ENCODE measurements at places on chromosomes 7 and 10.

DNA sequence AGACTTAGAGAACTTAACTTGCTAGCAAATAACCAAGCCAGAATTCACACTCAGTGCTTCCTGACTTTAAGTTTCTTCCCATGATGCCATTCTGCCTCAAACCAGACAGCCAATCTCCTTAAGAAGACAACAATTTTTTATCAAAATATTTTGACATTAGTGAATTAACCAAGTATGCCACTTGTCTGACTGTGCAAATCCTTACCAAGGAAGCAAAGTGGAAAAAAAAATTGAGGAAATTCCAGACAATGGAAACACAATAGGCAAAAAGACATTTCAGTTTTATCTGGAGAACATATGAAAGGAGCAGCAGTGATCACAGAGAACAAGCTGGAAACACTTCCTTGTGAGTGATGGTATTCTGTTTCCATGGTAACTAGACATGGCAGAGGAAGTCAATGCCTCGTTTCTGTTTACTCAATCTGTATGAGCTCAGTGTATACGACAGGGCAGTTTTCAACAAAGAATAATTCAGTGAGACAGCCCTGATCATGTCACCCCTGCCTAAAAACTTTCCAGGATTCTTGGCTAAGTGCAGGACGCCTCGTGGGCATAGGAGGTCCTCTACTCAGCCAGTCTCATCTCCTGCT lies 114.2 kb downstream of the DYNC1I1 start:
- DNase-seq, result no peak

GRCh38 chr10:97086530-97086929 lies 99.2 kb downstream of the SLIT1 start:
- DNase-seq, result no peak

- no peak for DNase-seq
Measured at GRCh38 chr10:19872504-19873271, 56.5 kb downstream of the PLXDC2 start.

- no peak for DNase-seq
Measured at GRCh38 chr7:81573128-81573527, 196.7 kb downstream of the HGF start.

DNA sequence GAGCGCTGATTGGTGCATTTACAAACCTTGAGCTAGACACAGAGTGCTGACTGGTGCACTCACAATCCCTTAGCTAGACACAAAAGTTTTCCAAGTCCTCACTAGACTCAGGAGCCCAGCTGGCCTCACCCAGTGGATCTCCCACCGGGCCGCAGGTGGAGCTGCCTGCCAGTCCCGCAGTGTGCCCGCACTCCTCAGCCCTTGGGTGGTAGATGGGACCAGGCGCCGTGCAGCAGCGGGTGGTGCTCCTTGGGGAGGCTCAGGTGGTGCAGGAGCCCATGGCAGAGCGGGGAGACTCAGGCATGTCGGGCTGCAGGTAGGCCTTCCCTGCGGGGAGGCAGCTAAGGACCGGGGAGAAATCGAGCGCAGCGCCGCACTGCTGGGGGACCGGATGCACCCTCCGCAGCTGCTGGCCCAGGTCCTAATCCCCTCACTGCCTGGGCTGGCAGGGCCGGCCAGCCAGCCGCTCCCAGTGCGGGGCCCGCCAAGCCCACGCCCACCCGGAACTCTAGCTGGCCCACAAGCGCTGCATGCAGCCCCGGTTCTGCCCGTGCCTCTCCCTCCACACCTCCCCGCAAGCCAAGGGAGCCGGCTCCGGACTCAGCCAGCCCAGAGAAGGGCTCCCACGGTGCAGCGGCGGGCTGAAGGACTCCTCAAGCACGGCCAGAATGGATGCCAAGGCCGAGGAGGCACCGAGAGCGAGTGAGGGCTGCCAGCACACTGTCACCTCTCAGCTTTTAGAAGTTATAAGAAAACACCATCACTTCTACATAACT lies 128.9 kb downstream of the ZNF438 start:
- DNase-seq, result no peak

GRCh38 chr7:19210893-19211413 lies 65.7 kb upstream of the FERD3L start:
- DNase-seq, result no peak

DNA sequence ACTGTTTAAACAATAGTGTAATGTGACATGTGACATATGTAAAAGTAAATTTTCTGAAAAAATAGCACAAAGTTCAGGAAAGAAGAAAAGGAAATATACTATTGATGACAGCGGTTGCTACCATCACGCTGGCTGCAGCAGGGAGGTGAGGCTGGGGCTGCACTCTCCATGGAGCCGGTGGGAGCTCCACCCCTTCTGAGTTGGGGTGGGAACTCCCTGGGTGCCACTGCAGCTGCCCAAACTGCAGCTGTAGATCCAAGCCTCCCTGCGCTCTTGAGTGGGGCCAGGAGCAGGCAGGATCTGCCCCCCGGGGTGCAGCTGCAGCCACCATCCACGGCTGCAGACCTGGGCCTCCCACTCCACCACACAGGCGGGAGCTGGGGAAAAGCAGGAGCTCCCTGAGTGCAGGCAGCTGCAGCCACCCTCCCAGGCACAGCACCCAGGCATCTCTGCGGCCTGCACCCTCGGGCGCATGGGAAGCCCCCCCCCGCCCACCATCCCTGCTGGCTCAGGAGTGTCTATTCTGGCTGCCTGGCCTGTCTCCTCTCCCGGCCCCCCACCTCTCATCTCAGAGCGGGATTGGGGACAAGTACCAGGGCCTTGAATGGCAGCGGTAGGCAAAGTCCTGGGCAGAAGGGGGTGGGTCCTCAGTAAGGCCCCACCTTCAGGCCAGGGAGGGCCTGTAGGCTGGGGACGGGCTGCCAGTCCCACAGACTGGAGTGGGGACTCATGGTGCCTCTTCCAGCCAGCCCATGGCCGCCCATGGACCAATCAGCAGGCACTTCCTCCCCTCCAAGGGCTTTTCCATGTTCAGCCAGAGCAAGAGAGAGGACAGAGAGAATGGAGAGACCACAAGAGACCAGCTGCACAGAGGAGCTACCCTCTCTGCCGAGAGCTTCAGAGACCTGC lies 50.1 kb downstream of the TNS3 start:
- no peak for DNase-seq

- DNase-seq, result no peak
Measured at GRCh38 chr10:133364645-133365431, 7.0 kb upstream of the FUOM start.

GRCh38 chr10:44973323-44974081 lies 5.1 kb downstream of the DEPP1 start:
- no peak for DNase-seq

DNA sequence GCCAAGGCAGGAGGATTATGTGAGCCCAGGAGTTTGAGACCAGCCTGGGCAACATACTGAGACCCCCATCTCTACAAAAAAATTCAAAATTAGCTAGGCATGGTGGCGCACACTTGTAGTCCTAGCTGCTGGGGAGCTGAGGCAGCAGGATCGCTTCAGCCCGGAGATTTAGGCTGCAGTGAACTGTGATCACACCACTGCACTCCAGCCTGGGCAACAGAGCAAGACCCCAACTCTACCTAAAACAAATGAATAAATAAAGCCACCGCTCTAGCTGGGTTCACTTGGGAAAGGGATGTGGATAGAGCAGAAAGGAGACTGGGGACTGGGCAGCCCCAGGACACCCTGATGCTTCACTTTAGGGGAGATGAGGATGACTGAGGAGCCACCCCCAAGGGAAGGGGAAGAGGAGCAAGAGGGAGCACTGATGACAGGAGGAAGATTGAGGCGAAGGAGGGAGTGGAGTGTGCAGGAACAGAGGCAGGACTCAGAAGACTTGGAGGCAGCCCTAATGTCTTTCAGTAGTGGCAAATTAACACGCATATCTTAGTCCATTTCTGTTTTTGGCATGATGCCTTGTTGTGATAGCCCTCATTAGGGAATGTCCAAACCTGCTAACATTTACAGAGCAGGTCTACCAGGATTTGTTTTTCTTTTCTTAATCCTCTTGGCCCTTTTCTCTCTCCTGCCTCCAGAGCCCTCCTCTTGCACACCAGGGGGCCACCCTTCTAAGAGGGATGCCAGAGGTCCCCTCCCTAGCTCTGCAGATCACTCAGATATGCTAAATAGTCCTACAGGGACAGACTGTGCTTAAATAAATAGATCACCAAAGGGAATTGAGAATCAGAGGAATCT lies 88.3 kb downstream of the C10orf105 start:
- peak; percentile 87 for DNase-seq

DNA sequence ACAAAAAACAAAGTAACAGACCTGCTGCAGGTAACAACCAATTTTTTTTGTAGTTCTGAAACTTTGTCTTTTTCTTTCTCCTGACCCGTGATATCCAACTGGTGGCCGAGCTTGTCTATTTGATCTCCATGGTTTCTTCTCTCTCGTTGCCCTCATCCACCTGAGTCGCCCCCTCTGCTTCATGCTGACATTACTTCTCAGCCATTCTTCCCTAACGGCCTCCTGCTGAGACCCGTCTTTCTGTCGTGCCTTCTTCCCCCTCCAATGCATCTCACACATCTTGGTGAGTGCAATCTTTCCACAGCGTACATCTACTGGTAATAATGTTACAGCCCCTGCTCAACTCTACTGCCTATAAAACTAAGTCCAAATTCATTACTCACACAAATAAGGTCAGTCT lies 352.9 kb downstream of the RNLS start:
- no peak for DNase-seq

GRCh38 chr10:60737242-60737641 lies 41.0 kb upstream of the CDK1 start:
- DNase-seq, result no peak

GRCh38 chr7:145884716-145885514 lies 231.7 kb upstream of the CNTNAP2 start:
- DNase-seq, result no peak

- DNase-seq, result no peak
Measured at GRCh38 chr7:68853254-68853653, 745.0 kb upstream of the AUTS2 start.

GRCh38 chr7:29146888-29147609 lies 712 bp upstream of the CPVL start:
- peak; percentile 45 for DNase-seq

DNA sequence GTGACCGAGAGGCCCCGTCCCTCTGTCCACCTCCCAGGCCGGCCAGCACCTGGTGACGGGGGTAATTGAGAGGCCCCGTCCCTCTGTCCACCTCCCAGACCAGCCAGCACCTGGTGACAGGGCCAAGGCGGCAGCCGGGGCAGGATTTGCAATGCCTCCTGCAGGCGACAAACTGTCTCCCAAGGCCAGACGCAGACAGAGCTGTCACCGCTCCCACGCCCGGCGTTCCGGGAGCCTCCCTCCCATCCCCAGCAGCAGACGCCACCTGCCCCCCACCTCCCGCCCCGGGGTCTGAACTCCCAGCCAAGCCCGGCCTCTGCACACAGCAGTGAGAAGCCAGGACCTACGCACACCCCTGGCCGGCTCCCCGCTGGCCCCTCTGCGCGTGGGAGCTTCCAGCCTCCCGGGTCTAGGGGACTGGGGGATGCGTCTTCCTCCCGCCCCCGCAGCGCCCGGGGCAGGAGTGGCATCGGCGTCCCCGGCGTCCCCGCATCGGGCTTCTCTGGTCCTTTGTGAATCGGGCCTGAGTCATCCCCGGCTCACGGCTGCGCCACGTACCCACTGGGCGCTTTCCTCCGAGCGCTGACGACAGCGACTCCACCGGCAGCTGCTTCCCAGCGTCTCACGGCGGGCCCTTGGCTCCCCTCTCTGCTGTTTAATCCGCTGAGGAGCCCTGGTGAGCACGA lies 95.1 kb upstream of the DIP2C start:
- DNase-seq, result peak; percentile 78

GRCh38 chr7:146417176-146417575 lies 300.6 kb downstream of the CNTNAP2 start:
- no peak for DNase-seq

DNA sequence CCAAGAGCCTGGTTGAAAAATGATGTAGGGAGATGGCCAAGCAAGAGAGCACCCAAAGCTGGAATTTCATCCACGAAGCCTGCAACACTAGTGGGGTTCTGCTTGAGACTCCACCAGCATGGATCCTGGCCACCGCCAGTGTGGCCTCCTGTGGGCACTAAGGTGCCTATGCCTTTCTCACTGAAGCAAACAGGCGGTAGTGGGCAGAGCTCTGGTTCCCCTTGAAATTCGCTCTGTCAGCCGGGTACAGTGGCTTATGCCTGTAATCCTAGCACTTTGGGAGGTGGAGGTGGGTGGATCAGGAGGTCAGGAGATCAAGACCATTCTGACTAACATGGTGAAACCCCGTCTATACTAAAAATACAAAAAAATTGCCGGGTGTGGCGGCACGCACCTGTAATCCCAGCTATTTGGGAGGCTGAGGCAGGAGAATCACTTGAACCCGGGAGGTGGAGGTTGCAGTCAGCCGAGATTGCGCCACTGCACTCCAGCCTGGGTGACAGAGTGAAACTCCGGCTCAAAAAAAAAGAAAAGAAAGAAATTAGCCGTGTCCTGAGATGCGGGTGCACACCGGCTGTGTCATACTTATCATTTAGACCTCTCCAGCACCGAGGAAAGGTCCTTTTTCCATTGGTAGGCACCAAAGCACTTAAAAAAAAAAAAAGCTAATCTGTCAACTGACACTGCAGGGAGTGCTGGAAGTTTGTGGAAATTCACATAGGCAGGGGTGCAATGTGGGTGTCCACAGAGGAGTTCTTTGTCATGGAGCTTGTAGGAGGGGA lies 28.3 kb downstream of the CCM2 start:
- no peak for DNase-seq

DNA sequence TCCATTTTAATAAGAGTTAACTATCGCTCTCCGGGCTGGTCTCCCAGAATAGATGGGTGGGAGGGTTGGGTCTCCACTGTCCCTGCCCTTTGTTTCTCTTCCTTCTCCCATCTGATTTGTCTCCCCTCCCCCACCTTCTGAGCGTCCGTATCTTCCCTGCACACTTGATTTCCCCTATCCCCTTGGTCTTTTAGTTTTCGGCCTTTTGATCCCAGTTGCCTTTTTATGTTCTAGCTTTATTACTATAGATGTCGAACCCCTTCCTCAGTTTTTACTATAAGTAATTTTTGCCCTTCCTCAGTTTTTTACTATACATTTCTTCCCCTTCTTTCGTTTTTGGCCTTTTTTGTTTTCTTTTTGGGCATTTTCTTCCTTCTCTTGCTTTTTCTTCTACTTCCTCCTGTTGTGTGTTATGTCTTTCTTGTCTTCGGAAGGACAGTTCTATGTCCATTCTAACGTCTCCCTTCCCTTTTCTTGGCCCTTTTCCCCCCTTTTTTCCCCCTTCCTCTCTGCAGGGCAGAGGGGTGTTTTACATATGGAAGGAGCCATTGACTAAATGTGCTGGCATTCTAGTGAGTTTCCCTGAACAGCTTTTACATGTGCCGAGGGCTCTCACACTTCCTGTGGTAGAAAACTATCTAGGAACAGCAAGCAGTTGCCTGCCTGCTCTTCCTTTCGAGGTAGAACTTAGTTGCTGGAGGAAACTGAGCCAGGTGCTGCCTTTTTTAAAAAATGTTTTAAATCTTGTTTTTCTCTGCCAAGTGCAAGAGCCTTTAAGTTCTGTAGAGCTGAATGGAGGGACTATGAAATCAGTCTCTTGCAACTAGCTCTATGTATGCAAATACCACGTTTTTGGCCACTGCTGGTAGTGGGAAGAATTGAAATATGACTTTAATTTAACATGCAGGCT lies 2.8 kb downstream of the TET1 start:
- peak; percentile 67 for DNase-seq

- peak; percentile 62 for DNase-seq
Measured at GRCh38 chr10:119375574-119376272, 166.8 kb downstream of the RGS10 start.

All from neural progenitor cell (in vitro differentiated cells).